ENCODE measurements at places on chromosomes 5 and 9. TPM values are rescaled to one million over a fixed set of nuclear protein-coding genes. Genes with fewer than 3 reads are reported as not detected.

- DNase-seq, result no peak
These were observed 27.1 kb upstream of the PRR16 start for GRCh38 chr5:120436996-120437395.

DNA sequence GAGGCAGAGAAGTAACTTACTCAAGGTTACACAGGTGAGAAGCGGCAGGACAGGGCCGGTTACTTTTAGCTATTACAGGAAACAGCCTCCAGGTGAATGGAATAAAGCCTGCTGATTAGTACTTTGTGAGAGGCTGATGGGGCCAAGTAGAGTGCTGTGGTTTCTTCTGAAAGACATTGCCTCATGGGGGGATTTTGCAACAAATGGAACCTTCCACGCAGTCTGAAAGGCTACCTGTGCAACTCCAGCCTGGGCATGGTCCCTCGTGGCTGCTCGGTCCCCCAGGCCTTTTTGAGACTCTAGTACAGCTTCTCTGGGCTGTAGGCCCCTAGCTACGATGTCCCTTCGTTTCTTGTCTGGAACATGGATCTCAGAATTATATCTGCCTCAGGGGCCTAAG, 2.0 kb downstream of the TMEM268 start:
- no peak for DNase-seq

DNA sequence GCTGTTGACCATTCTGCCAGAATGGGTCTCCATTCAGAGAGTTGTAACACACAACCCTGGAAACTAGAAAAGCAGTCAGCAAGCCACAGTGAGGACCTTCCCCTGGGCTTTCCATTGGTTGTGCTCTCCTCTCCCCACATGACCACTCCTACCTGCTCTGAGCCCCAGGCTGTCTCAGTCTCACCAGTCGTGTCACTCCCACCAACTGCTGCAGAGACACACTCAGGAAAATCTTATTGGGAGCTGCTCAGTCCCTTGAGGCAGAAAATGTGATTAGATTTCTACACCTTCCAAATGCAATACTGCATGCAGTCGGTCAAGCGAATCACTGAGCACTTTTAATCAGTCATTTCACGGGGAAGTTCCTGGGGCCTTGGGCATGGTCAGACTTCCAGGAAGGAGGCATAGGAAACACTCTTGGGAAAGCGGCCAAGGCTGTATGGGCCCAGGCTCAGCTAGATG, 284.2 kb upstream of the NMUR2 start:
- DNase-seq, result no peak

- DNase-seq, result no peak
These were observed 18.6 kb upstream of the MED10 start for GRCh38 chr5:6396836-6397535.

DNA sequence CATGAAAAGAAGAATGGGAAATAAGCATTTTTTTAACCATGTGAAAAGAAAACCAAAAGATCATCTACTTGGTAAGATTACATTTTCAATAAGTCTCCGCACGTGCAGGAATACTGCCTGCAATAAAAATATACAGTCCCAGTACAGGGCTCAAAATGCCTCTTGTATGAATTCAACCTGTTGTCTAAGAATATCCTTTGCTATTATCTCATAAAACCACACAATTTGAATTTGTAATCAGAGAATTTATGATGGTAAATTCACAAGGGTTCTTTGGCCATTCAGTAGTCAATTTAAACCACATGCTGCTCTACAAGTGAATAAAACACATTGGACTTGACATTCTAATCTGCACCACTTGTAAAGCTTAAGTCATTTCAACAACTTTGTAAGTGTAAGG, 46.6 kb downstream of the ST8SIA4 start:
- DNase-seq, result no peak

JAKMIP2 gene
- 3.2 TPM for total RNA-seq

All from activated CD8-positive, alpha-beta T cell treated with anti-CD3 and anti-CD28 coated beads for 36 hours (primary cell).